ENCODE measurements at places on chromosomes 1 and 21.

GRCh38 chr1:15740924-15741850 lies 1.1 kb upstream of the TMEM82 start:
- DNase-seq, result peak; percentile 69

DNA sequence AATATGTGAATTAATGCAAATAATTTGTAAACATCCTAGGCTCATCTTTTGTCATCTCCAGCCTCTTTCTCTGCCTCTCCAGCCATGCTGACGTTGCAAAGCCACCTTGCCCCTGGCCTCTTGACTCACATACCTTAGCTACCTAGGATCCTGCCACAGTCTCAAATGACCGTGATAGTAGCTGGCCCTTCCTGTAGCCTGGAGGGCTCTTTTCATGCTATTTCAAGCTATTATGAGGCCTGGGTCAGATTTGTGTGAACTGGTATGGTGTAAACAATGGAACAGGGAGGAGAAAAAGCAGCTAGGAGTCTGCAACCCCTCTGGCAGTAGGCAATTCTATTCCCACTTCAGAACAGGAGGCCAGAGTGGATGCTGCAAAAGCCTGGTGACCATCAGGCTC lies 337.7 kb downstream of the DISC1 start:
- no peak for DNase-seq

DNA sequence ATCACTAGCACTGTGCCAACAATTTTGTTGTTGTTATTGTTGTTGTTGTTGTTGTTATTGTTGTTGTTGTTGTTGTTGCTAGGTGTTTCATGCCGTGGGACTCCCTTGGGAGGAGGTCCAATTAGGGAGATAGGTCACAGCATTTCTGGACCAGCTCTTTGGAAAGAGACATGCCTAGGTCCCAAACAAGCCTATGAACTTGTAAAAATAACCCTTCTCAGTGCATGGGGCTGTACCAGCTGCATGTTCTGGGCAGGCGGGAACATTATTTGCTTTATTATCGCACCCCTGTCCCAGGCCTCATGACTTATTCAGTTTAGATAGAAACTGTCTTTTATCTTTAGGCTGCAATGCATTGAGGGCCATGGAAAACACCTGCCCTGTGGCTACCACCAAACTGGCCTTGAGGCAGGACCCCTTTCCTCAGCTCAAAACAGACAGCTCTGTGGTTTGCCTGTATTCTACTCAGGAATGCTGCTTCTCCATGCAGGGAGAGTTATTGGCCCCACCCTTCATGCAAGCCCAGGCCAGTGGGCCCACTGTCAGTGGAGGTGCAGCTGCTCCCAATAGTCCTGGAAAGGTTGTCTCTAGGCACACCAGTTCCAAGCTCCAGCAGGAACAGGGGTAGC lies 386.5 kb upstream of the BRINP3 start:
- DNase-seq, result no peak

DNA sequence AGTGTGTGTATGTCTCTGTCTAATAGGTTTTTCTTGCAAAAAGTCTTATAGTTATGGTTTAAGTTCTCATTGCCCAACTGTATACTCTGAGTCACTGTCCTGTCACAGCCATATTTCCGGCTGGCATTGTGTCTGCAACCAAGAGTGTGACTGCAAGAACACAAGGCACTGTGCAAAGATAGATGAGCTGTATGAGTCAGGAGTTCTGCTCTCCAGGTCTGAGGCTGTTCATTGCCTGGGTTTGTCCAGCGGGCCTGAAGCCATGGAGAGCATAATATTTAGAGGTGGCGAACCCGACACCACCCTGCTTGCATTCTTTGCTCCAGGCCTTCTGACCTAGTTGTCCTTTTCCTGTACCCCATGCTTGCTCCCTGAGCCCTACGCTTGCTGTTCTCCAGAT lies 50.9 kb upstream of the CNIH3 start:
- no peak for DNase-seq

- no peak for DNase-seq
Observed at GRCh38 chr1:246155923-246156322, 351.2 kb downstream of the SMYD3 start.

- DNase-seq, result no peak
Observed at GRCh38 chr1:32533792-32534327, 5.4 kb upstream of the ZBTB8A start.

- DNase-seq, result no peak
Observed at GRCh38 chr1:228204958-228205357, 2.9 kb upstream of the OBSCN start.

DNA sequence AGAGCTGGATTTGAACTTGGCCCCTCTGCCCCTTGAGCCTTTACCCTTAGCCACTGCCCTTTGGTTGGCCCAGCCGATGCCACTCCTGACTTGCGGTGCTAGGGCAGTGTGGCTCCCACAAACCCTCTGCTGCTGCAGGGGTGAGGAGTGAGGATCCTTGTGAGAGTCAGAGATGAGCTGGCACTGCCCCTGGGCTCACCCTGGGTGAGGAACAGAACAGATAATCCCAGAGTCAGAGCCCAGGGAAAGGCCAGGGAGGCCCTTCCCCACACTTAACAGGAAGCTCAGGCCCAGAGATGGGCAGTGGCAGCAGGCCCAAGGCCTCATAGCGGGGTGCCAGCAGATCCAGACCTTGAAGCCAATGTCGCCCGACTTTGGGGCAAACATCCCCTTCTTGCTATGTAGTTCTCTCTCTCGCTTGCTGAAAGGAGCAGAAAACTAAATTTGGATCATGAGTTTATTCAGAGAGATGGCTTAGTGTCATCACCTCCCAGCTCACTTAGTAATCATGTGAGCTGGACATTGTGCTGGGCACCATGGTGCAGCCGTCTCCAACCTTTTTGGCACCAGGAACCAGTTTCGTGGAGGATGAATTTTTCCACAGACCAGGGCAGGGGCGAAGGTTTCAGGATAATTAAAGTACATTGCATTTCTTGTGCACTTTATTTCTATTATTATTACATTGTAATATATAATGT lies 81.4 kb downstream of the IGSF21 start:
- DNase-seq, result no peak

DNA sequence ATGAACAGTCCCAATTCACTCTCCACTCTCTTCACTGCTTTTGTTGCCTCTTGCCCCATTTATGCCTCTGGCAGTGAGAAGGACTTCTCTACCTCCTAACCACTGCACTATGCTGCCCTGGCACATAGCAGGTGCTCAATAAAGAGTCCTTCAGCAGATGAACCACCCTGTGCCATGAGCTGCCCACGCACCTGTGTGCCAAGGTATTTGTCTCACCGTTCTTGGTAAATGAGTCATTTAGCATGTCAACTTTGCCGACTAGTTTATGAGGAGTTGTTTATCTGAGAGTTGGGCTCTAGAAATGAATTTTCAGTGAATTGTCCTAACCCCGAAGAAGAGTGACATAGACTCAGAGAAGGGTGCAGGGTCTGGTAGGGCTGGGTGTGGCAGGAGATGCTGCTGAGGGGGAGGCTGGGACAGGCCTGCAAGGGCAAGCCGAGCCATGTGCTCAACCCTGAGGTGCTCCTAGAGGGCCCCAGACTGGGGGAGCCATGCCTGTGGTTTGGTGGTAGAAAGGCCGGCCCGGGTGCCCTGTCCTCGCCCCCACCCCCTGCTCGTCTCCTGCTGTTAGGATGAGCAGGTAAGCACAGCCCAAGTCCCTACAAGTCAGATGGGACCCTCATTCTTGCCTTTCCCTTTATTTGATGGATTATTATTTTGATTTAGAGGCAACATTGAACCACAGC lies 654.5 kb downstream of the MATN1 start:
- DNase-seq, result no peak

GRCh38 chr1:151783796-151784195 lies 6.5 kb downstream of the TDRKH start:
- DNase-seq, result no peak

- no peak for DNase-seq
Observed at GRCh38 chr1:230173187-230173975, 106.3 kb downstream of the GALNT2 start.

- DNase-seq, result peak; percentile 73
Observed at GRCh38 chr1:53393325-53393792, 65.5 kb upstream of the LRP8 start.

DNA sequence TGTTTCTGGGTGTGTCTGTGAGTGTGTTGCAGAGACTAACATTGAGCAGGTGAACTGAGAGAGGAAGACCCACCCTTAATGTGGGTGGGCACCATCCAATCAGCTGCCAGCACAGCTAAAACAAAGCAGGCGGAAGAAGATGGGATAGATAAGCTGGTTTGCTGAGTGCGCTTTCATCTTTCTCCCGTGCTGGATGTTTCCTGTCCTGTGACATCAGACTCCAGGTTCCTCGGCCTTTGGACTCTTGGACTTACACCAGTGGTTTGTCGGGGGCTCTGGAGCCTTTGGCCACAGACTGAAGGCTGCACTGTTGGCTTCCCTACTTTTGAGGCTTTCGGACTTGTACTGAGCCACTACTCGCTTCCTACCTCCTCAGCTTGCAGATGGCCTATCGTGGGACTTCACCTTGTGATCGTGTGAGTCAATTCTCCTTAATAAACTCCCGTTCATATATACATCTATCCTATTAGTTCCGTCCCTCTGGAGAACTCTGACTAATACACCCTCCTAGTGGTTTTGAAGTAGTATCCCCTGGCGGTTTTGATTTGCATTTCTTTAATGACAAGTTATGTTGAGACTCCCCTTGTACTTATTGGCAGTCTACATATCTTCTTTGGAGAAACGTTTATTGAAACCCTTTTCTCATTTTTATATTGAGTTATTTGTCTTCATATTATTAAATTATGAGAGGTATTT lies 546.6 kb upstream of the TMPRSS15 start:
- DNase-seq, result no peak
